Pulmonary artery endothelial cell (primary cell): ENCODE measurements at places on chromosomes 2 and 18. TPM values are rescaled to one million over a fixed set of nuclear protein-coding genes. Genes with fewer than 3 reads are reported as not detected.

ANKRD30B gene
- not detected in 2 replicates for total RNA-seq

BOK gene
- total RNA-seq = 39.4 and 57.5 TPM in 2 replicates

NTSR2 gene
- total RNA-seq = not detected in 2 replicates

PIAS2 gene
- total RNA-seq = 12.7 and 17.2 TPM in 2 replicates

SPP2 gene
- total RNA-seq = not detected in 2 replicates

PSTPIP2 gene
- total RNA-seq = 2.0 and 7.5 TPM in 2 replicates

SLC11A1 gene
- 0.04 TPM in 1 of 2 replicates, not detected in the other for total RNA-seq

C2orf66 gene
- 0.07 and 0.14 TPM in 2 replicates for total RNA-seq

OTOF gene
- 0.26 TPM in 1 of 2 replicates, not detected in the other for total RNA-seq

TMEM87B gene
- 30.2 and 42.8 TPM in 2 replicates for total RNA-seq

COPS9 gene
- total RNA-seq = 115 and 139 TPM in 2 replicates

SP100 gene
- total RNA-seq = 110 and 132 TPM in 2 replicates

RGPD3 gene
- 0.18 and 0.20 TPM in 2 replicates for total RNA-seq

KLHL29 gene
- total RNA-seq = 4.2 and 5.6 TPM in 2 replicates

REG1A gene
- total RNA-seq = not detected in 2 replicates

IL1B gene
- total RNA-seq = 0.46 TPM in 1 of 2 replicates, not detected in the other

DPP4 gene
- 6.0 and 9.2 TPM in 2 replicates for total RNA-seq

STPG4 gene
- 0.11 TPM in 1 of 2 replicates, not detected in the other for total RNA-seq

FHL2 gene
- 115 and 169 TPM in 2 replicates for total RNA-seq

SDC1 gene
- 2.3 and 18.3 TPM in 2 replicates for total RNA-seq

LBX2 gene
- 2.4 and 4.2 TPM in 2 replicates for total RNA-seq
